Lung (tissue), 17 donors: ENCODE measurements at places on chromosomes 12 and 14.

DNA sequence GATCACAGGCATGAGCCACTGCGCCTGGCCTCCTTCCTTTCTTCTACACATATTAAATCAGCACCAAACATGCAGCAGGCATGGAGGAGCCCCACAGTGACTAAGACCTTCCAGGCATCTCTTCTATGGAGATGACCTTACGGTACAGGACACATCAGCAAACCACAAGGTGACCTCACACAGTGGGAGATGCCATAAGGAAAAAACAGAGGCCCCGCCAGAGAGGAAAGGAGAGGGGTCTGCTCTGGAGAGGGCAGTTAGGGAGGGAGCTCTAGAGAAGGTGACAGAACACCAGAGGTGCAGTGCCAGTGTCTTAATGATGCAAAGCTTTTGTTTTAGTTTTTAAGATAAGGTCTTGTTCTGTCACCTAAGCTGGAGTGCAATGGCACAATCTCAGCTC is 81.1 kb upstream of the ESRRB start:
- DNase-seq = no peak

GRCh38 chr12:108335349-108336119 is 3.6 kb downstream of the CMKLR1 start:
- no peak for DNase-seq

DNA sequence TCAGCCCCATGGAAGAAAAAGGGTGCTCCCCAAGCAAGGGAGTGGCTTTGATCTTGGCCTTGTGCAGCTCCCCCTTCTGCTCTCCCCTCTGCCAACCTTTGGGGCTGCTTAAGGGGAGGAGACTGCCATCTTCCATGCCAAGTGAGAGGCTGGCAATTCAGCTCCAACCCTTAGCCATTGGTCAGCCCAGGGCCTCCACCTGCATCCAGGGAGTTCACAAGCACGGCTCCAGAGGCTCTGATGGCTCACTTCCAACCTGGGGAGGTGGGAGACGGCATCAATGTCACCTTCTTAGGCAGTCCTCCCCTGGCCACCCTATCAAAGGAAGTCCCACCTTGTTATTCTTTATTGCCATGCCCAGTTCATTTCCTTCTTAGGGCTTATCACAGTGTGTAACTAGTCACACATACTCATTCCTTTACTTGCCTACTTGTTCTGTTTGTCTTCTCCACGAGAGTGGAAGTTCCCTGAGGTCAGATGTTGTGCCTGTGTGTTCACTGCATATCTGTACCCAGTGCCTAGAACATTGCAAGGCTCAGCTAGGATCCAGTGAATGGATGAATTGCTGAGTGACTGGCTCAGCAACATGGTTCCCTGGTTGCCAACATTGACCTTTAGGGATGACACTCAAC is 5.0 kb downstream of the HDAC7 start:
- DNase-seq = no peak

DNA sequence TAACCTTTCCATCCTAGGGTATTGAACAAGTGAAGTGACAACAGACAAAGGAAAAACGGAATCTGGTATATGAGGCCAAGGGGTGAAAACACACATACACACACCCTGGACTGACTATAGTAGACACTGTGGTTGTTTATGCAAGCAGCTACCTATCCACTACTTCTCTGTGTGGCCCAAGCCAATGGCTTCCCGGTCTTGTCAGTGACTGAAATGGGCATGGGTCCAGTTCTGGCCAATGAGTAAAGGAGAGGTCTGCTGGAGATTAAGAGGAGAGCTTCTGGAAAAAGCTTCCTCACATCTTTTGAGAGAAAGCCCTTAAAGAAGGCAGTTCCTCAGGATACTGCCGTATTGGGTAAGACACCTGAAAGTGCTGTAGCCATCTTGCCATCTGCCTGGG is 19.3 kb downstream of the MBIP start:
- no peak for DNase-seq

DNA sequence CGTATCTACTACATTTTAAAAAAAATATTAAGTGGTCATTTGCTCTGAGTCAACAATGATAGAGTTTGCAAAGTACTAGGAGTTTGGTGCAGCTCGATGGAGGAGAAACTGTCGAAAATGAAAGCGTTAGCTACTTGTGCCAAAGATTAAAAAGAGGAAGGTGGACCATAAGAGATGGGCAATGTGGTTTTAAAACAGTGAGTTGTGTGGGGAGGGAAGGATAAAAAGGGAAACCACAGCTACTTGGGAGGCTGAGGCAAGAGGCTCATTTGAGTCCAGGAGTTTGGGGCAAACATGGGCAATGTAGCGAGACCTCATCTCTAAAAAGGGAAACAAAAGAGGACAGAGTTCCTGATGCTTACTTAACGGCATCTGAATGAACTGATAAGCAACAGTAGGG is 18.2 kb upstream of the STRAP start:
- no peak for DNase-seq

GRCh38 chr12:100027671-100028070 is 42.9 kb upstream of the ANKS1B start:
- DNase-seq = no peak

- DNase-seq = peak; percentile 60
Observed at GRCh38 chr12:51721282-51721940, 127.1 kb downstream of the FIGNL2 start.

- peak; percentile 92 for DNase-seq
Observed at GRCh38 chr12:57086493-57087009, 2.4 kb upstream of the NAB2 start.

DNA sequence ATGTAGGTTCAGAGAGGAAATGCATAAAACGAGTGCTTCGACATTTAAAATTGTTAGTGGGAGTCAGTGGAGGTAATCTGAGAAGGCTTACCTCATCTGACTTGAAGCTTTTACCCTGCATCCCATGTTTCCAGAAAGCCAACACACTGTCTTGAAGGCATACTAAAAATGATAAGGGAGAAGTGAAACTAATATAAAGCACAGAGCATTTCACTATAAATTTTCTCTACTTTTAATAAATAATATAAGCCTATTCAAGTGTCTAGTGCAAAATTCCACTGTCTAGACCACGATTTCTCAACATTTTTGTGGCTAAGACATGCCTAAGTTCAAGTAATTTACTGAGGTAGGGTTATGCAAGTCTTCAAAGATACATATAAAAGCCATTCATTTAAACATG is 29.1 kb upstream of the CDKL1 start:
- DNase-seq = no peak

DNA sequence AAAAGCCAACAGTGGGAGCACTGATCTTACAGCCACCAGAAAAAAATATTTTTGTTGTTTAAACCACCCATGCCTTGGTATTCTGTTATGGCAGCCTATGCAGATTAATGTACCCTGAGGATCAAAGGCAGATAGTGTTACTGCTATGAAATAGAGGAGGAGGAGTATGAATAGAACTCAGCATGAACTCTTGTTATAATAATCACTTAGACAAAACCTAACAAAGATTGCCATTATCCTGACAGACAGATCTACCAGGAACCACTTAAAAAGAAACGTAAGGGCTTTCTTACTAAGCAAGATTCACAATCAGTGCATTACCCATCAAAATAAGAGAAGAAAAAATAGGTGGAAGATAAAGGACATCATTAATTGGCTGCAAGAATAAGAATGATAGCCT is 558.3 kb downstream of the GALC start:
- DNase-seq = no peak

DNA sequence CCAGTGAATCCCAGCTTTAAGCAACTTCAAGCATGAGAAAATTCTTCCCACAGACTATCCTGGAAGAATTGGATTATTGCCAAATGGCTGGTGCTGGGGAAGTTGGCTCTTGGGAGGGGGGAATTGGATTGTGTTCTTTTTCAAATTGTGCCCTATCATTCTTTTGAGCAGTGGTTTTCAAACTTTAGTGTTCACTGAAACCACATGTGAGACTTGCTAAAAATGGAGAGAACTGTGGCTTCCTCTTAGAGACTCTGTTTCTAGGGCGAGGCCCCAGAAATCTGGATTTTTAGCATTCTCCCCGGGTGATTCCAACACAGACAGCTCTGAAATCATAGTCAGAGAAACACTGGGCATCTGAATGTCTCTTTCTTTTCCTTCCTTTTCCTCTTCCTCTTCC is 14.3 kb upstream of the OTUB2 start:
- DNase-seq = no peak

GRCh38 chr12:109951136-109951535 is 45.0 kb downstream of the GIT2 start:
- DNase-seq = no peak

DNA sequence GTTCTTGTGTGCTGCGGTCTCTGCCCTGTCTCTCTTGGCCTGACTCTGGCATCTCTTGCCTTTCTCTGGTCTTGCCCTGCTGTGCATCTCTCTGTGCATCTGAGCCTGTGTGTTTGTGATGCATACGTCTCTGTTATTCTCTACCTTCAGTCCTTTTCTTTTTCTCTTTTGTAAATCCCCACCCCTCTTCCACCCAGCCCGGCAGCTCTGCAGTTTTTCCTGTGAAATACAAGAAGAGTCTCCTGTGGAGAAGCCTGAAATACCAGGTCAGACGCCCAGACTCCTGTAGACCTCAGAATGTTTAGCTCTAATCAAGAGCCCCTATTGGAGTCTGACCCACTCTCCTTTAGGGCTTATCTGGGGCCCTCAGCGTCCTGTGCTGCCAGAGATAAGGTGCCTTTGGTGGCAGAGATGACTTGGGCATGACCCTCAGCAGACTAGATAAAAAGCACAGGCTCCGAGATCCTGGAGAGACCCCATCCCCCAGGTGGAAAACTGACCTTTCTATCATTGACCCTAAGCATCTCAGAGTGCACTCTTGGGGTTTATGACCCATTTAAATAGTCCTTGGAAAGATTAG is 167.5 kb upstream of the SRRM4 start:
- no peak for DNase-seq

- DNase-seq = no peak
Observed at GRCh38 chr12:20269337-20270067, 98.8 kb upstream of the PDE3A start.

GRCh38 chr14:95872777-95873176 is 3.9 kb upstream of the TUNAR start:
- DNase-seq = no peak

GRCh38 chr12:120834489-120835303 is 69.5 kb downstream of the SPPL3 start:
- DNase-seq = no peak

DNA sequence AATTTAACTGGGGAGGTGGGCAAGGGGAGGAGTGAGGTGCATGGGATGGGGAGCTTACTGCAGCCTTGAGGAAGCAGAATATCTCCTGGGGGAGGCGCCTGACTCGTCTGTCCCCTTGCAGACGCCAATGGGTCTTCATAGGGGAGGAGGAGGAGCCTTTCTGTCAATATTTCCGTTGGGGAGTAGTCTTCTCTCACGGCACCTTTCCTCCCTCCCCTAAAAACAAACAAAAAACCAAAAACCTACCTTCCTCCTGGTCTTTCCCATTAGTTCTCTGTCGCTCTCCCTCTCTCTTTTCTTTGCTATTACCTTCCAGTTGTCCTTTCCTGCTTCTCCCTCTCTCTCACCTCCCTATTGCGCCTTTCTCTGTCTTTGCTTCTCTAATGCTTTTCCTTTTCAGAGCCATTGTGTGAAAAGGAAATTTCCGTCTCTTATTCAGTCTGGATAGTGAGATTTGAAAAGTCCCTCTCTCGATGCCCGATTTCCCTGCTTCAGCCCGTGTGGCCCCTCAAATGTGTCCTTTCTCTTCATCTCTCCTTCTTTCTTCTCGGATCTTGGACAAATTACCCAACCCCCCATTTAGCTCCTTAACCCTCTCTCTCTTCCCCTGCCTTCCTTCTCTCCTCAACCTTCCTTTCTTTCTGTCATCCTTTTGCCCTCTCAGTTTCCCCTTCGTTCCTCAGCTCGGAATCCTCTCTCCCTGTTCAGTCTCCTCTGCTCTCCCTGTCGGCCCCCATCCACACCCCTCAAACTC is 5.9 kb downstream of the GPR84 start:
- peak; percentile 30 for DNase-seq

DNA sequence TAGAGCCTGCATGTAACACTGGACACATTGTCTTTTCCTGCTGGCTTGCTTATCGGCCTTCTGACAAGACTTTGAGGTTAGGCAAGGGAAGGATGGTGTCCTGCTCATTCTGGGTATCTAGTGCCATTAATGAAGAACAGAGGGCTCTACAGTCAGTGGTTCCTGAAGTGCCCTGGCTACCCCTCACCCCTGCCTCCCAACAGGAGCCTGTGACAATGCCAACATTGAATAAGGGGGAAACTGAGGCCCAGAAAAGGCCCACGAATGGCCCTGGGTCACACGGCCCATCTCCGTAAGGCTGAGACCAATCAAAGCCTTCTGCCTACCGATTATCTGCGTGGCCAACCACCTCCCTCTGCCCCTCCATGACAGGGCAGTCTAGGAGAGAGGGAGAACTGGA is 2.1 kb downstream of the IFI27L2 start:
- no peak for DNase-seq

GRCh38 chr12:59500915-59501314 is 94.9 kb upstream of the SLC16A7 start:
- DNase-seq = no peak

- DNase-seq = no peak
Observed at GRCh38 chr14:101711041-101711856, 50.3 kb upstream of the PPP2R5C start.

DNA sequence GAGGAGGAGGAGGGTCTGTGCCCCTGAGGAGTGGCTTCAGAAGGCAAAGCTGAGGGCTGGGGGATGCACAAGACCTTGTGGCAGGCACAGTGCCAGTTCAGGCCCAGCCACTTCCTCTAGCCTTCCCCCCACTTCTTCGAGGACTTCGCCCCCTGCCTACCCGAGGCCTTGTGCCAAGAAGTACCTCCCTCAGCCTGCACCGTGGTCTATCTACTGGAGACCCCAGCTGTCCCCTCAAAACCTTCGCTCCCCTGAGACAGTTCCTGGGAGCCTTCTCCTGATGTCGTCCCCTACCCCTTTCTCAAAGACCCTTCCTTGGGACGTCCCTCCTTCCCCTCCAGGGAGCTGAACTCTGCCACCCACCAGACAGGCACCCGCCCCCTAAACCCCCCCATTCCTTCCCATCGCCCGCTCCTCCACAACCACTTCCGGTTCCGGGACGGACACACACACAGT is 604 bp downstream of the ZNF384 start:
- DNase-seq = no peak

DNA sequence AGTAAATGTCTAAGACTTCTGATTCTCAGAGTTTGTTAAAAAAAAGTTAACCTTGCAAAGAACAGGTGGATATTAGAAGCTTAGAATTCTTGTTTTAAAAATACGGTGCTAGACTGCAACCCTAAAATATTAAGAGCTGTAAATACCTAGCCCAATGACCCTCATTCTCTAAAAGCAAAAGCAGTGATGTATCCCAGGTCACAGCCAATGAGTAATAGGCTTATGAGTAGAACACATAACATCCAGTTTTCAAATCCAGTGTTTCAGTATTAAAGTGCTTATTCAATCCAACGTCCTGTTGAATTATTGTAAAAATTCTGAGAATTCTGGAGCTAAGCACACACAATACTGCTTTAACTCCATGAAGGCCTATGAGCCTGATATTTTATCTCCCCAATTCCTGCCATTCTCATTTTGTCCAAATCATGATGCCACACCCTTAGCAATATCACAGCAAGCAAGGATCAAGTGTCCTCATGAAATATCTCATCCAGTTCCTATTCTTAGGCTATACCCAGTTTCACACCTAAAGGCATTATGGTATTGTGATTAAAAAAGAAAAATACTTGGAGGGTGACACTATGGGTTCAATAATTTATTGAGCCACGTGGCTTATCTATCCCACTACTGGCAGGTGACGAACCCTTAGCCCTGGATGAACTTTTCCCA is 15.3 kb upstream of the ARID4A start:
- no peak for DNase-seq

GRCh38 chr14:50658203-50658602 is 9.9 kb downstream of the SAV1 start:
- DNase-seq = peak; percentile 83
